Hepatocyte (in vitro differentiated cells): ENCODE measurements at places on chromosomes 12 and 14.

- DNase-seq = peak; percentile 67
Measured at GRCh38 chr14:94888121-94888520, 118.2 kb upstream of the GSC start.

DNA sequence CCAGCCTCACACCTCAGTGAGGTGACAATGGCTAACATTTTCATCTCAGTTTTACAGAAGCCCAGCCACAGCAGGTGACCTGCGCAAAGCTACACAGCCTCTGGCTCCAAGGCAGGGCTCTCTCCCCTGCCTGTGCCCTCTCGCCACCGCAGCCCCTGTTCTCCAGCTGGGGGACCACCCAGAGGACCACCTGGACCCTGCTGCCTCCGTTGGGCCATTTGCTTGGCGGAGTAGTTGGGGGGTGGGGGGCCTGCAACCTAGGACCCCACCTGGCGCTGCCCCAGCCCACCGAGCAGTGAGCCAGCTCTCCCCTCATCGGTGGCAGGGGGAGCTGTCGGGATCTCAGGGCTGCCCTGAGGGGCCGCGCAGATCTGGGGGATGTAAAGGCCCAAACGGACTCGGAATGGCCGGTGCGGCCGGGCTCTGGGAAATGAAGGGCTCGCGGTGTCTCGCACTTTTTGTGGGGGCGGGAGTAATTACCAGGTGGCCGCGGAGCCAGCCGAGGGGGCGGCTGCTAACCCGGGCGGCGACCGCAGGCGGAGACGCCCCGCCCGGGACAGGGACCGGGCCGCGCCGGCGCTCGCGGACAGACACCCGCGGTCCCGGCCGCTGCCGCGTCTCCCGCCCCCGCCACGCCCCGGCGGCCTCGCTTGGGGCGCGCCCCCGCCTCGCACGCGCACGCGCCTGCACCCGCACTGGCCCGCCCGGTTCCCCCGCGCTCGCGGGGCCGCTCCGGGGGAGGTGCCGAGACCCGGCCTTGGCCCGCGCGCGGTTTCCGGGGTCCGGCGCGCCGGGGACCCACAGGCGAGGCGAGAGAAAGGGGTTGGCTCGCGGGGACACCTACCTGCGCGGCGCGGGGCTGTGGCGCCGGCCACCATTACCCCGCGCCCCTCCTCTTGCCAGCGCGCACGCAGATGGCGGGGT is 8.6 kb upstream of the GPR68 start:
- peak; percentile 61 for DNase-seq

GRCh38 chr14:23378612-23379220 is 1.9 kb downstream of the CMTM5 start:
- DNase-seq = no peak

DNA sequence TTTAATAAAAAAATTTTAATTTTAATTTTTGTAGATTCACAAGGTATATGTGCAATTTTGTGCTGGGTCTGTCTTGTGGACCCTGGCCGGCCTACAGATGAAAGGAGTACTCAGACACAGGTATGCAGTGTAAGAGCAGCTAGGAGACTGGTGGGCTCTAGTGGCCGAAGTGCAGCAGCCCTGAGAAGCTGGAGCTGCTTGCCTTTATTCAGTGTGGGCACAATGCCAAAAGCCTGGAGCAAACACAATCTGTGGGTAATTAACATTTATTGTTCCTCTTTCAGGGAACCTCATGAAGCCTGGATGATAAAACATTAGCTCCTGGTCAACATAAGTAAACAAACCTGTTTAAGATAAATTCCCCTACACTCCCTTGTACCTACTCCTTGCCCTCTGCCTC is 135.7 kb upstream of the SEL1L start:
- DNase-seq = peak; percentile 22

- DNase-seq = no peak
Measured at GRCh38 chr12:118682656-118683055, 298.7 kb upstream of the SRRM4 start.

DNA sequence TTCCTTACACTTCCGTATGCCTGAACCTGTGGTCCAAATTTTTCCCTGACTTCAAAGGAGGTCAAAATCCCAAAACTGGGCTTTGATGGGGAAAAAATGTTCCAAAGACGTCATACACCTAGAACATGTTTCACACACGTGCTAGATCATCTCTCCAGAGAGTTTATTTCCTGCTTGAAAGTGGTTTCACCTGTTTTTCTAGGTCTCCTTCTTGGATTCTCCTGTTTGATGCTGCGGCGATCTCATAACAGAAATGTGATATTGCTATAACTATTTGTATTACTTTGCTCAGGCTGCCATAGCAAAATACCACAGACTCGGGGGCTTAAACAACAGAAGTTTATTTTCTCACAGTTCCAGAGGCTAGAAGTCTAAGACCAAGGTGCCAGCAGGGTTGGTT is 19.7 kb upstream of the TMCC3 start:
- DNase-seq = no peak

DNA sequence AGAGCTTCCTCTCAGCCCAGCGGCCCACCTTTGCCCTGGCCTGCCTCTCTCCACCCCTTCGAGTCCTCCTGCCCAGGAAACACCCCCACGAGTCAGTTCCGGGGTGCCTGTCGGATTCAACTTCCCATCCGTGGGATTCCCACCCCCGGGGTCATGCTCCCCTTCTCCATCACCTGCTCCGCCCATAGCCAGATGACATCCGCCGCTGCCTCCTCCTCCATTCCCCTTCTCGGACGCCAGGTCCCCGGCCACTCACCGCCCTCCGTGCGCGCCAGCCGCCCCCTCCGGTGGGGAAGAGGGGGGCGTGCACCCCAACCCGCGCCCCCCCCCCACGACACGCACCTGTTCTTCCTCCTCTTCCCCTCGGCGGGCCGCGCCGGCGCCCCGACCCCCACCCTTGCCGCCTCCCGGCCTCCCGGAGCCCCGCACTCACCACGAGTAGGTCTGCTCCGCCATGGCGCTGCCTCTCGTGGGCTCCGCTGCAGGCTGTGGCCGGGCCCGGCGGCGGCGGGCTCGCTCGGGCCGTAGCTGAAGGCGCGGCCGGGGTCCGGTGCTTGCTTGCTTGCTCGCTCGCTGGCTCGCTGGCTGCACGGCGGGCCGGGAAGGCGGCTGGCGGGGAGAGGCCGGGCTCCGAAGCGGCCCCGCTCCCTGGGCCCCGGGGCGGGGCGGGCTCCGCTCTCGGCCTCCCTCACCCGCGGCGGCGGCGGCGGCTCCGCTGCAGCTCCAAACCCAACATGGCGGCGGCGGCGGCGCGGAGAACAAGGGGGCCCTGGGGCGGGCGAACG is 554 bp downstream of the SPPL3 start:
- DNase-seq = peak; percentile 74

DNA sequence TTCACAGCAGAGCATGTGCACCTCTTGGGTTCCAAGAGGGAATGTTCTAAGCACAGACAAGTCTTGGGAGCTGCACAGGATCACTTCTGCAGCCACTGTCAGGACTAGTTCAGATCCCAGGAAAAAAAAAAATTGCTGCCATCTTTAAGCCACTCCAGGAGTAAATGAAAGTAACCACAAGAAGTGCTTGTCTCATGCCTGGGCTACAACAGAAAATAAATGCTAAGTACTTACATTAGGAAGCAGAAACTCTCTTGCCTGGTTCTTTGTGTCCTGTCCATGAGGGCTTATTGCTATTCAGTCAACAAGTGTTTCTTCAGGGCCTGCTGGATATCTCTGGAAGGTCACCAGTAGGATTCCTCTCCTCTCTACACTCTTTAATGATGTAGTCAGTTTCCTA is 176.1 kb downstream of the KTN1 start:
- DNase-seq = no peak

DNA sequence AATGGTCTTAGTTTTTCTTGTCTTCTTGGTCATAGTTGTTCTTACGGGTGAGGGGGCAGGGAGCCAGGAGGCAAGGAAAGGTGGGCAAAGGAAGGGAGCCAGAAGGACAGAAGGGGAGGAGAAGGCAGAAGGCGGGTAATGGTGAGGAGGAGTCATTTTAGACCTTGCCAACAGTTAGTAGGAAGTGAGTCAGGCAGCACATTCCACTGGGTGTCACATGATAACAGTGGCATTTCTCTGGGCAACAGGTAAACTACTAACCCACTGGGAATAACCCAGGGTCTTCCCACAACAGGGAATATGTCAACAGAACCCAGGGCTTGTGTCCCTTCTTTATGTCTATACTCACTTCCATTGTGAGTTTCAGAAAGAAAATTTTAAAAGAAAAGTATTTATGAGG is 127.6 kb downstream of the SLC8A3 start:
- DNase-seq = no peak

- no peak for DNase-seq
Measured at GRCh38 chr12:57846285-57846576, 298 bp downstream of the CTDSP2 start.

GRCh38 chr12:95506707-95507523 is 33.0 kb downstream of the METAP2 start:
- no peak for DNase-seq

DNA sequence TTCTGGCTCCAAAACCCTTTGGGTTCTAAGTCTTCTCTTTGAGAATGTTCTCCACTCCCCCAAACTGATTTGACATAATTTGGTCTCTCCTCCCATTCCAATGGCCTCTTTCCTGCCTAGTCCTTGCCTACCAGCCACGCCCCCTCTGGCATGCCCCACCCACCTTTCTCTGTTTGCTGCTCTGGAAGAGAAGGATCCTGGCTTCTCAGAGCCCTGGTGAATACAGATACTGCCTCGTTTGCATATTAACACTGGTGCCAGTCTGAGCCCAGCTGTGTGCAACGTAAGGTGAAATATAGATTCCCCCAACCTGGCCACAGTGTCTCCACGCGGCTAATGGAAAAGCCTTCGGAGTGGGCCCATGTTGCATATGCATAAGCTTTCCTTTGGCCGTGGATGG is 79.7 kb downstream of the PAPOLA start:
- no peak for DNase-seq

DNA sequence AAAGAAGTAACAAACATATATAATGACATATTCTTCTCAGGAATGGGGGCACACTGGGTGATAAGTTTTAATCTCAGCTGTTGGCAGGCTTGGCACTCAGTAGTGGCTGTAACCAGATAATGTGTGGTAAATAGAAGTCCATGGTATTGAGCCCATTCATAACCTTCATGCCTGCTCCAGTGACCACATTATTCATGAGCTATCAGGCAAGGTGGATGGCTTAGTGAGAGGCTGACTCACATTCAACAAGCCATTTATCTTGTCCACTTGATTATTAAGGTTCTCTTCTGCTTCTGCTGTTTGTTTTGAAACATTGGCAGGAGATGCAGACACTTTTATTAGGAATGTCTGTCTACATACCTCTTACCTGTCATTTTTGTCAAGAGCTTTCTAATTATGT is 950.4 kb upstream of the LRFN5 start:
- no peak for DNase-seq

GRCh38 chr14:59484639-59485175 is 390 bp downstream of the JKAMP start:
- no peak for DNase-seq

DNA sequence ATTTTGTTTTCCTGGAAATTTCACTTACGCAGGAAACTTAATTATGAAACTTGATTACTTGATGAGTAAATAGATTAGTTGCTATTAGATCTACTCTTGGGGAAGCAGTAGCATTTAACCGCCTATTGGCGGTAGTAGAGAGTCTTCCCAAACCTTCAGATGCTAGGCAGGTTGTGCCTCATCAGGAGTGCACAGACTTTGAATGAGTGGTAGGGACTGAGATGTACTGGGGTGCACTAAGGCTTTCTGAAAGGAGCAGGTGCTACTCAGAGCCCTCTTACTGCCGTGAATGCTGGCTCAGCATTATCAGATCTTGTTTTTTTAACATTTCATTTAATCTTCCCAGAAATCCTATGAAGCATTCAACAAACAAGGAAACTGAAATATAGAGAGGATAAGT is 7.7 kb downstream of the GATC start:
- DNase-seq = no peak

GRCh38 chr12:25384893-25385248 is 134.1 kb upstream of the KRAS start:
- peak; percentile 39 for DNase-seq

DNA sequence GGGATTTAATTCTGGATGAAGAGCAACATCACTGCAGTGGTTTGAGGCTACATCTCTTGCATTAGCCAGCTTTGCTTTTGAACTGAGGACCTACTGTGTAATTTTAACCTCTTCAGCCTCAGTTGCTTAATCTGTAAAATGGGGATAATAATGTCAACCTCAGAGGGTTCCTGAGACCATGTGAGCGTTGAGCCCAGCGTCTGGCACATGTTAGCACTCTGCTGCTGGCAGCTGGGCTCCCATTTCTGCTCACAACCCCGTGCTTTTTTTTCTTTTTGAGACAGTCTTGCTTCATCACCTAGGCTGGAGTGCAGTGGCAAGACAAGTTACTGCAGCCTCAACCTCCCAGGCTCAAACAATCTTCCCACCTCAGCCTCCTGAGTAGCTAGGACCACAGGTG is 31.6 kb downstream of the TESC start:
- no peak for DNase-seq
